ENCODE measurements at places on chromosomes 4 and X.

DNA sequence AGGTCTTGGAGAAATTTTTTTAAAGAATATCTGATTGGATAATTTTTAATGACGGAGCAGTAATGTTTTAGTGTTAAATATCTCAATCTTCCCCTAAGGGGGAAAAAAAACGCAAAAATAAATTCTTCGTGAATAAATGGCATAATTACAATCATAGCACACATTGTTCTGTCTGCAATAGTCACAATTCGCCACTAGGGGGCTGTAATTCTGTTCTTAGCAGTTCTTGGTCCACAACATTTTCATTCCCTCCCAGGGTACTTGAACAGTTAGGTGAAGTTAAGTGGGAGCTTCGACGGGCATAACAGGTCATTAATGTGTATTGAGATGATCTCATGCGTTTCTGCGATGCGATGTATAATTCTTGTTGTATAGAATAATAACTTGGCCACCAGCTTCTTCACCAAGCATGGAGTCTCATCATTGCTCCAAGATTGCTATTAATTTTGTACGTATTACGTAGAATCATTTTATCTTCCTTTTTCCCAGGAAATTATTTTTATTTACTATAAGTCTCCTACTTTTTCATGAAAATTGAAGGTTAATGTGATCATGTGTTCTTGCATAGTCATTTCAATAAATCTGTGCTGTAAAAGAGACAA, 27.2 kb downstream of the HTR2C start:
- DNase-seq = no peak

DNA sequence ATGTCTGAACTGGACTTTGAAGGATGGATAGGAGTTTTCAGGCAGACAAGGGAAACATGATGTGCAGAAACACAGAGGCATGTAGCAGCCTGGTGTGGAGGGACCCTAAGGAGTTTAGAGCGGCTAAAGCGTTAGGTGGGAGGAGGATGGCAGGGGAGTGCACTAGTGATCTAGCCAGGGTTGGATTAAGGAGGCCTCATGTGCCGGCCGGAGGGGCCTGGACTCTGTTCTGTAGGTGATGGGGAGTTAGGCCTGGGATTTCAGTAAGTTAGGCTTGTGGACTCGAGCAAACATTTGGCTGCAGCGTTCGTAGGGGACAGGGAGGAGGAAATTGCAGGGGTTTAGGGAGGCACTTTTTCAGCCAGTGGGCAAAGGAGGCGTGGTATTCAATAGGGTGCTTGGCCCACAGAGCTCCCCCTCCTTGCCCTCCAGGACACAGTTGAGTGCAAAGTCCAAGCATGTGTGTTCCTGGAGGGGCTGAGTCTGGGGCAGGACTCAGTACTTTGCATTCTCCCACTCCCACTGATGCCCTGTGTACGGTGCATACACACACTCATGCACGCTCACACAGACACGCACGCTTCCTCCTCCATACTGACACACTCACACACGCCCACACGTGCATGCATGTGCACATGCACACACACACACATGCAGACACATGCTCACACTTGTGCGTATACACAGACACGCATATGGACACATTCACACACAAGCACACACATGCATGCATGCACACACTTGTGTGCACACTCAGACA, 18.6 kb downstream of the PSAPL1 start:
- no peak for DNase-seq

GRCh38 chr4:52142816-52143215, 91.7 kb downstream of the SPATA18 start:
- no peak for DNase-seq

DNA sequence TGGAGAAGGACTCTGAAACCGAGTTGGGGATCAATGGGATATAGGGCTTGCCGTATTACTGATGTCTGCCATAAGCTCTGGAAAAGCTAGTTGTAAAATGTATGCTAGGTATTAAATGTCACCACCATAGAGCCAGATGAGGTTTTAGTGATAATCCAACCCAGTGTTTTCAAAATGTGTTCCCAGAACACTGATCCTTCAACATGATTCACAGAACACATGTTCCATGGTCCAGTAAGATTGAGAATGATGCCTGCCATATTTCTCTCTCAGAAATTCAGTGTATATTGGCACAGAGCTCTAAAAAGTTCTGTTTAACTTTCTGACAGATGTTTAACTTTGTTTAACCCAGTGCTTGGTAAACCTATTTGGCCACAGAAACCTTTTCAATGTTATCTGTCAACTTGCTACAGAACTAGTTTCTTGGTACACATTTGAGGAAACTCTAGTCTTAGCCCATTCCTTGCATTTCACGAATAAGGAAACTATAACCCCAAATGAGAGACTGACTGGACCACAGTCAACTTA, 160.2 kb downstream of the PALLD start:
- no peak for DNase-seq

Measured in stimulated activated CD4-positive, alpha-beta T cell treated with anti-CD3 and anti-CD28 coated beads, Interleukin-1b, Interleukin-23, amount 100 ng/mL, for 1 hour (primary cell).